D341Med (cell line): ENCODE measurements at places on chromosomes 12 and 14.

- DNase-seq: peak; percentile 74
Observed at GRCh38 chr12:1122786-1123185, 131.8 kb downstream of the ERC1 start.

GRCh38 chr14:24991821-24992220 is 58.1 kb downstream of the STXBP6 start:
- DNase-seq: no peak

GRCh38 chr12:56221232-56221756 is 428 bp downstream of the RNF41 start:
- peak; percentile 75 for DNase-seq

GRCh38 chr12:47698055-47698454 is 7.8 kb downstream of the RPAP3 start:
- no peak for DNase-seq

DNA sequence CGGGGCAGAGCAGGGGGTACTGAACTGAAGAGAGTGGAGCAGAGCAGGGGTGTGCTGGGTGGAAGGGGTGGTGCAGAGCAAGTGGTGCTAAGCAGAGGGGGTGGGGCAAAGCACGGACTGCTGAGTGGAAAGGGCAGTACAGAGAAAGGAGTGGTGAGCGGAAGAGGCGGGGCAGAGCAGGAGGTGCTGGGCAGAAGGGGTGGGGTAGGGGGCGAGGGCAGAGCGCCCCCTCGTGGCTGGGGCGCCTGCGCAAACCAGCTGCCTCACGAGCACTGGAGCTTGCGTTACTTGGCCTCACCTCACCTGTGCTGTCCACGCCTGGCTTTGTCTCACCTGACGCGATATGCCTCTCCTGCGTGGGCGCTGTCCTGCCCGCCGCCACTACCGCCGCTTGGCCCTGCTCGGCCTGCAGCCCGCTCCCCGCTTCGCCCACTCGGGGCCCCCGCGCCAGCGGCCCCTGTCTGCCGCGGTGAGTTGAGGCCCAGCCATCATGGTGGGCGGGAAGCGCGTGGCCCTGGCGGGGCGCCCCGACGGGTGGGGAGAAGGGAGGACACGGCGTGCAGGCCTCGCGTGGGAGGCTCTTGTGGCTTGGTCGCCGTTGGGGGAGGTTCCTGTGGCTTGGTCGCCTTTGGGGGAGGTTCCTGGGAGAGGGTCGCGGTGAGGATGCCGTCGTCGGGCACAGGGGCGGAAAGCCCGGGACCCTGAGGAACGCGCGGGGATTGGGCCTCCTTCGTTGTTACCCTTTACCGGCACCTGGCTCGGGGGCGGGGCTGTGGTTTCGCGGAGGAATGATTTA is at the start of gene COX8C:
TSS of gene COX8C (plus strand) at position 257 of the 796 bp plus-strand sequence. CDS start at position 344, 87 bp downstream.
- peak; percentile 26 for DNase-seq

GRCh38 chr14:55731881-55732498 is 152.0 kb downstream of the KTN1 start:
- peak; percentile 53 for DNase-seq

DNA sequence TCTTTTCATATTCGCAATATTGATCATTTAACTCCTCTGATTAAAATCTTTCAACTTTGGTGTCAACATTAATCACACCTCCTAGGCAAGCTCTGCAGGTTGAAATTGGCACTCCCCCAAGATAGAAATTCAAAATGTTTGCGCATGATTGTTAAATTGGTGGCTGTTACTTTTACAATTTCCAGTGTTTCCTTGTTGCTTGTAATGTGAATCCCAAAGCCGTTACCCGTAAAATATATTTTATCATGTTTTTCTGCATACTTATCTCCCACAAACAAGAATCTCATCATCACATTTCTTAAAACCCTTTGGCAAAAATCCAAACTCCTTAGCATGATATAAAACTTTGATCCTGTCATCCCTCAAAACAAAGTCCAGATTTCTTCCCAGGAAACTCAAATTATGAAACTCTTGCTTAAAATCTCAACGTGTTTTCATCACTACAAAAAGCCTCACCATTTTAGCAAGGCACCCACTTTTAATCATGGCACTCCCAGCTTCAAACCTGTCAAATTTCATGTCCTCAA is 14.7 kb downstream of the RTL1 start:
- DNase-seq: no peak

DNA sequence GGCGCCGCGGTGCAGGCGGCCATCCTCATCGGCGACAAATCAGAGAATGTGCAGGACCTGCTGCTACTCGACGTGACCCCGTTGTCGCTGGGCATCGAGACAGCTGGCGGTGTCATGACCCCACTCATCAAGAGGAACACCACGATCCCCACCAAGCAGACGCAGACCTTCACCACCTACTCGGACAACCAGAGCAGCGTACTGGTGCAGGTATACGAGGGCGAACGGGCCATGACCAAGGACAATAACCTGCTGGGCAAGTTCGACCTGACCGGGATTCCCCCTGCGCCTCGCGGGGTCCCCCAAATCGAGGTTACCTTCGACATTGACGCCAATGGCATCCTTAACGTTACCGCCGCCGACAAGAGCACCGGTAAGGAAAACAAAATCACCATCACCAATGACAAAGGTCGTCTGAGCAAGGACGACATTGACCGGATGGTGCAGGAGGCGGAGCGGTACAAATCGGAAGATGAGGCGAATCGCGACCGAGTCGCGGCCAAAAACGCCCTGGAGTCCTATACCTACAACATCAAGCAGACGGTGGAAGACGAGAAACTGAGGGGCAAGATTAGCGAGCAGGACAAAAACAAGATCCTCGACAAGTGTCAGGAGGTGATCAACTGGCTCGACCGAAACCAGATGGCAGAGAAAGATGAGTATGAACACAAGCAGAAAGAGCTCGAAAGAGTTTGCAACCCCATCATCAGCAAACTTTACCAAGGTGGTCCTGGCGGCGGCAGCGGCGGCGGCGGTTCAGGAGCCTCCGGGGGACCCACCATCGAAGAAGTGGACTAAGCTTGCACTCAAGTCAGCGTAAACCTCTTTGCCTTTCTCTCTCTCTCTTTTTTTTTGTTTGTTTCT is 1.7 kb downstream of the HSPA2 start:
- no peak for DNase-seq

- no peak for DNase-seq
Observed at GRCh38 chr12:21992823-21993222, 51.6 kb upstream of the ABCC9 start.

DNA sequence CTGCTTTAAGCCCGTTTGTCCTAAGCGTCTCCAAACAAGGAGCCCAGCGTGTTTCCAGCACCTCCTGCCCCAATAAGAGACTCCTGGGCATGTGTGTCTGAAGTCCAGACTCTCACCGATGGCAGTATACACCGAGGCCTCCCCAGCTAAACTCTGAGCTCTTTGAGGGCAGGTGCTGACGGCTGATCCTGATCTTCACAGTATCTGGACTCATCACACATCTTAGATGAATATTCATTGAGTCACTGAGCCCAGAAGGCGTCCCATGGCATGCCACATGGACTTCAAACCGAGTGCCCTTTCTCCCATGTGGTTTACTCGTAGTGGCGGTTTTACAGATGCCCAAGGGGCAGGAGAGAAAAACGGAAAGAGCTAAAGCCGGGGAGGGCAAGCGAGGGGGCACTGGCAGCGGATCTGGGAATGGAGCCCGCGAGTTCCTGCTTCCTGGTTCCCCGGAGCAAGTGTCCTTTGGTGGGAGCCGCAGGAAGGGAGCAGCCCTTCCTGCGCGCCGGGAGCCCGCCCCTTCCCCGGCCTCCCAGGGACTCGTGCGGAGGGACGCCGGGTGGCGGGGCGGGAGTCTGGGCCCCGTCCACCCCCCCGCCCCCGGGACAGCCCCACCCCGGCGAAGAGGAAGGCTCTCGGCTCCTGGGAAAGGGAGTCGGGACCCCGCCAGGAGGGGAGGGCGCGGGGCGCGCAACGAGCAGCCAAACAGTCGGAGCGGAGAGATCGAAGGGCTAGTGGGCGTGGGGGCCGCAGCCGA is 585 bp upstream of the TEAD4 start:
- DNase-seq: peak; percentile 91

DNA sequence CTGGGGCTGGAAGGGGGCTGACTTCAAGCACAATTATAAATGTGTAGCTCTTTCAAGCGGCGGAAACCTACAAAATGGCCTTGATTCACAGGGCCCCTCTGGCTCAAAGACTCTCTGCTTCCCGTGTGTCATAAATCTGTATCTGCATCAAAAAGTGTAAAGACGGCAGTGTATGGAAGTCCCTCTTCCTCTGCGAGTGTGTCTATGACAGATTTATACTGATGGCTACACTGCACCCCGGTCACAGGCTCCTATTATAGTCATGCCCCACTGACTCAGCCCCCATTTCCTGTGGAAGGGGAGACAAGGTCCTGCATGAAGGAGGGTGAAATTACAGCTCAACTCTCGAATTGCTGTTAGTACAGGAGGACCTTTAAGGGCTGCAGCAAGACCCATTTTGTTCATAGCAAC is 68.6 kb downstream of the HMGA2 start:
- DNase-seq: no peak

GRCh38 chr12:113049976-113050742 is 6.4 kb upstream of the DTX1 start:
- no peak for DNase-seq

DNA sequence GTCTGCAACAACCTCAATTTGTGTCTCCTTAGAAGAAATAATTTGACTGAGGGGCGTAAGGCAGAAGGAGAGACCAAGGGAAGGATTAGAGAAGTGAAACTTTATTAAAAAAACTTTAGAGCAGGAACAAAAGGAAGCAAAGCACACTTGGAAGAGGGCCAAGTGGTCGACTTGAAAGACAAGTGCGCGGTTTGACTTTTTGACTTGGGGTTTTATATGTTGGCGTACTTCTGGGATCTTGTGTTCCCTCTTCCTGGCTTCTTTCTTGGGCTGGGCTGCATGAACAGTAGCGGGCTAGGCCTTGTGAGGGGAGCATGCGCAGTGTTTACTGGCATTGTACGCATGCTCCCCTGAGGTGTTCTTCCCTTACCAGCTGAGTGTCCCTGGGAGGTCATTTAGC is 369.3 kb upstream of the DCN start:
- DNase-seq: no peak

GRCh38 chr14:102927878-102928411 is 5.5 kb downstream of the AMN start:
- no peak for DNase-seq

GRCh38 chr12:71164568-71165197 is 6.9 kb upstream of the TSPAN8 start:
- no peak for DNase-seq

GRCh38 chr12:93361151-93361919 is 16.4 kb upstream of the NUDT4 start:
- DNase-seq: peak; percentile 17

- no peak for DNase-seq
Observed at GRCh38 chr12:26455936-26456574, 260.7 kb downstream of the SSPN start.

DNA sequence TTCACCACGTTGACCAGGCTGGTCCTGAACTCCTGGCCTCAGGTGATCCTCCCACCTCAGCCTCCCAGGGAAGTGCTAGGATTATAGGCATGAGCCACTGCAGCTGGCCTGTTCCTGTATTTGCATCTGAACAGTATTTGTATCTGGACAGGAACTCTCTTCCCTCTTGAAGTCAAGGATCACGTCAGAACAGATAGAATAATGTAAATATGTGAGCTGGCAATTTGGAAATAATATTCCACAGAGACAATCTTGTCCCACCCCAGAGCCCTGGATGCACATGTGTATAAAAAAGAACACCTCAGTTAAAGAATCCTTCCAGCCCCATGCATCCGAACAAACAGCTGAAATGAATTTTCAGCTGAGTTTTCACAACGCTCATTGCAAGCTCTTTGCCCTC is 118.3 kb downstream of the VEZT start:
- DNase-seq: no peak

- no peak for DNase-seq
Observed at GRCh38 chr12:104152685-104153241, 14.8 kb upstream of the NFYB start.

DNA sequence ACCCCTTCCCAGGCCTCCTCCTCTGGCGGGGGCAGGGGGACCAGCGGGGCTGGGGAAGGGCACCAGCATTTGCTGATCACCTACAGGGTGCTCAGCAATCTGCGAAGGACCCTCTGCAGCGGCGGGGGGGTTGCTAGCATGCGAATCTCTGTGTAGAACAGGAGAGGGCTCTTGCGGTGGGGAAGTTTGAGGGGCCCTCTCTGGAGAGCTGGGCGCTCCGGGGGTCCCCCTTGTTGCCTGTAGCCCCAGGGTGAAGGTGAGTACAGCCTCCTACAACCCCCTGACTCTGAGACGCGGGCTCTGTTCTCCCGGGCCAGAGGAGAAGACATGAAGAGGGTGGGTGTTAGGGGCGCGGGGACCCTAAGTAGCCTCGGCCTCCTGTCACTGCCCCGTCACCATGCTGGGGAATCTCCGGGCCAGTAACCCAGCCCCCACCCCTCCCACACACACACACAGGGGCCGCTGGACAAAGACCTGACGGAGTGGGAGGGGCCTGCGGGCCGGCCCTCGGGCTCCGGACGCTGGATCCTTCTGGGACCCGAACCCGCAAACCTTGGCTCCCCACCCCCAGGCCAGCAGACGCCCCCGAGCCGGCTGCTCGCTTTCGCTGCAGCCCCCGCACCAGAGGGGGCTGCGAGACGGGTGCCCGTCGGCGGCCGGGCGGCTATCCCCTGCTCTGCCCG is 734 bp downstream of the FIGNL2 start:
- peak; percentile 55 for DNase-seq
